ENCODE measurements at places on chromosomes 6 and 20.
A peak's percentile ranks its signal among the peaks of the same experiment; 100 is the strongest.

GRCh38 chr6:42118162-42119001 lies 24.0 kb downstream of the C6orf132 start:
- DNase-seq: no peak

DNA sequence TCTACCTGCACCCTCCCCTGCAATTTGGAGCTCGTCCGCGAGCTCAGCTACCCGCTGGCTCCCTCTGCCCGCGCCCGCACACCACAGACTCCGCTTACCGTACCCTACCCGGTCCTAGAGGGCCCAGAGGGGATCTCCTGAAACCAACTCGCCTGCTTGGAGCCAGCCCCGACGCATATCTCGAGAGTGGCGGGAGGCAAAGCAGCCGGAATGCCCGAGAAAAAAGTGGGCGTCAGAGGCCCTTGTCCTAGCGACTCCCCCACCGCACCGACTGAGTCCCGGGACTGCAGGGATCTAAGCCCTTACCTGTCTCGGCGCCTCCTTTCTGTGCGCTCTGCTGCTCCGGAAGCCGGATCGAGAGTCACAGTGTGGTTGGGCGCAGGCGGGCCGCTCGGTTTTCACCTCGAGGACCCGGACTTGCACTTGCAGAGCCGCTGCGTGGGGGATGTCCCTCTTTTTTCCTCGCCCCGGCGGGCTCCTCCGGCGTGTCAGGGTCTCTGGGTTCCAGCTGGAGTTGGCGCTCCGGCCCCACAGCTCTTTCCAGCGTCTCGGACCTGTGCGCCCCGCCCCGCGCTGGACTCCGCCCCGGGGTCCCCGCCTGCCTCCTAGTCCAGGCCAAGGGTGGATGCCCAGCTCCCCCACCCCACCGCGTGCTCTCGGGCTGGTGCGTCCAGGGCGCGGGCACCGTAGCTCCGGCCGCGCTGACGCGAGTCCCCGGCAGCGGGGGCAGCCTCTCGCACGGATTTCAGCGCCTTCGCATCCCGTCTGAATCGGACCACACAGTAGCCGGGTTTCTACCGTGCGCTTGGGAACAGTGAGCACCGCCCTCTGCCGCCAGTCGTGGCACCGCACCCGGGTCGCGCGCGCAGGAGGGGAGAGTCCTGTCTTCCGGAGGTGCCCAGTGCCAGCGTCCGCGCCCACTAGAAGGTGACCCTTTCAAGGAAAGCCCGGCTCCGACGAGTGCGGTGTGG lies at the start of gene PROKR2:
TSS of gene PROKR2 (minus strand) at position 767 of the 971 bp plus-strand sequence. CDS start 2,585 bp downstream, outside the sequence.
- DNase-seq: peak; percentile 61

- DNase-seq: no peak
These were observed 32.2 kb downstream of the RREB1 start for GRCh38 chr6:7139835-7140470.

GRCh38 chr20:46122516-46123481 lies 4.7 kb downstream of the CD40 start:
- DNase-seq: no peak

GRCh38 chr6:150894191-150894744 lies 28.8 kb downstream of the MTHFD1L start:
- DNase-seq: no peak

GRCh38 chr6:79967178-79967577 lies 19.8 kb upstream of the ELOVL4 start:
- DNase-seq: no peak
